ENCODE measurements at places on chromosomes 2 and 18.

- DNase-seq, result peak; percentile 98
Observed at GRCh38 chr2:73268830-73269685, 15.2 kb downstream of the FBXO41 start.

DNA sequence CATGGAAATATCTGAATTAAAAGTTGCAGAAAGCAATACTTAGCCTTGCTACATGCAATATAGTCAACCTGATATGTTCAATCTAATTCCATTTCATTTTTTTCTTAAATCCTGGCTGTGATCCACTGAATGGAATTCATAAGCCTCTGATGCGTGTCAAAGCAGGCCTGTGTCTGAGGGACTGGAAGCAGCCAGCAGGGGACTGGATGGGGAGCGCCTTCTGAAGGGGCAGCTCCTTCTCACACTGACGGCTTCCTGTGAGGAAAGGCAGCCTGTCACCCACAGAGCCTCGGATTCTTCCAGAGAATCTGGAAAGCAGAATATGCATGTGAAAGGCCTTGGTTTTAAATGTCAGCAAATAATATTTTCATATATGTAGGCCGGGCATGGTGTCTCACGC lies 73.5 kb downstream of the KCNF1 start:
- DNase-seq, result no peak

DNA sequence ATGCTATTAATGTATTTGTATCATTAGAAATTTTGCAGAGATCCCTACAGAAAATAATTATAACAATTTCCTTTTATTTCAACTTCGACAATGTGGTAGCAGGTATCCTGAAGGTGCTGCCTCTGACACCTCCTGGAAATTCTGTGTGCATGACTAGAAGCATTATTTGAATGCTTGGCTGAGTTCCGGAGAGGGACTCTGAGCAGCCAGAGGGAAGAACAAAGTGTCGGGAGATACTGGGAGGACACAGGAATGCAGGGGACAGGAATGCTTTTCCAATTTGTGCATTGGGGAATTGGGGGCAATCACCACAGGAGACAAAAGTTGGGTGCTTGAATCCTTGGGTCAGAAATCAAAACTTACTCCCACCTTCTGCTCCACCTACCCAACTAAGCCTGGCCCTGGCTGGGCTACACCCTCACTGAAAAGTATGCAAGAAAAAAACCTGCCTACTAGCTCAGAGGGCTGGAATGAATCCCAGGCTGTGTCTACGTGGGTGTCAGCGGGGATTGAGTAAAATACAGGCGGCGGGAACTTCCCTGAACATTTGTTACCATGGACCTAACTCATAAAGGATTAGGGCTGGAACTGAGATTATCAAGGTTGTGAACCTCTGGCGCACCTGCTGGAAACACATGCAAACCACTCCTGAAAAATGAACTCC lies 299.3 kb downstream of the SOX11 start:
- no peak for DNase-seq

DNA sequence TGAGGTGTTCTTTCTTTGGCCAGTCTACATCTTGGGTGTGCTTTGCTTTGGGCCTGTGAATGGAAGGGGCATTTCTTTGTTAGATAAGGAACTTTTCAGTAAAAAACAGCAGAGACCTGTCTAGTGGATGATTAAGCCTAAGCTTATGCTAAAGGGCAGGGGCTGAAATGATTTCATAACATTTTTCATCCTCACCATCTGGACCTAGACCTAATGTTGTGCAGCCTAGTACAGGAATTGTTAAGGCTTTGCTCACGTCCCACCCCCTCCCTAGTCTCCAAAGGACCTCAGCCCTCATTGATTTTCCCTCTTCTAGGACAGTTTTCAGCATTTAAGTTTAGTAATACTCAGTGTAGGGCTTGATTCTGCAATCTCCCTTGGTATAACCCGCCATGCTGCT lies 111.8 kb downstream of the PRKCE start:
- DNase-seq, result no peak

DNA sequence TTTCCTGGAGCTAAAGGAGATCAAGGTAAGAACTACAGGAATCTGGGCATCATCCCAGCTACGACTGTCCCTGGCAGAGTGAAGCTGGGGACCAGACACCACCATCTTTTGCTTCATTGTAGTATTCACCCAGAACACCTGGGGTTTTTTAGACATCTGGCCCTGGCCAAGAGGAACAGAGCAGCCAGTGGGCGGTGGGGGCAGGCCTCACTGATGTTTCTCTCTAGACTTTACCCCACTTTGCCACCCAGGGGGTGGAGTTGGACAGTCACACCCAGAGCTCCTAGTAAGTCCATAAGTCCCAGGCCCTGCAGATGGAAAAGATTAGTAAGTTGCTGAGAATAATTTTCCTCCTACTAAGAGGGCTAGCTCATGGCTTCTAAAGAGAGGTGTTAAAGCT lies 39.6 kb downstream of the MARCO start:
- no peak for DNase-seq

DNA sequence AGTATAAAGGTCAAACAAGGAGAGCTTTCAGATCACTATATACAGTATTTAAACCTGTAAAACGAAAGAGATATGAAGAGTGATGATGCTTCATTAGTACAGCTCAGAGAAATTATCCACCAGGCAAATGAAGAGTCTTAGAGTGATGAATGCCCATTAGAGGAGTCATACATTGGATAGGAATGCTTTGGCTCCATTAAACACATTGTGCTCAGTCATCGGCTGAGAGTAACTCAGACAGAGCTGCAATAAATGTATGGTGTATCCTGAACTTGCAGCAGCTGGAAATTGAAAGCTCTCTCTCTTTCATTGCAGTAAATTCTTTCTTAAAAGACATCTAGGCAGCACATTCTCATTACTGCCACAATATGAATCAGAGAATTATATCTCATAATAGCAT lies 340.8 kb upstream of the SPHKAP start:
- DNase-seq, result no peak

DNA sequence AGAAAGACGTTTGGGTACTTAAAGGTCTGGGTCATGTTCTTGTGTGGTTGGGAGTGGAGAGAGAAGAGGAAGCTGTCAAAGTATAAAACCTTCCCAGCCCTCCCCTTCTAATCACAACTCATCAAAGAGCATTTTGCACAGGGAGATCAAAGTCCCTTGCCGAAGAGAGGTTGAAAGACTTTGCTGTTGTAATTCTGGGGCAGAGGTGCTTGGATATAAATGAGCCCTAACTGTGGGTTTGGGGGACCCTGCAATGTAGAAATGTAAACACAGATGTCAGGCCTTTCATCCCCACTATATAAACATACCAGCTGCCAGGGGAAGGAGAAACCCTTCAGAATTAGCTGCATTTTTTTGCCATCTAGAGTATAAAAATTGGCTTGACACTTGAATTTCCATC lies 182.1 kb downstream of the ETAA1 start:
- DNase-seq, result no peak

- no peak for DNase-seq
Observed at GRCh38 chr2:86703704-86704361, 16.3 kb upstream of the RMND5A start.

DNA sequence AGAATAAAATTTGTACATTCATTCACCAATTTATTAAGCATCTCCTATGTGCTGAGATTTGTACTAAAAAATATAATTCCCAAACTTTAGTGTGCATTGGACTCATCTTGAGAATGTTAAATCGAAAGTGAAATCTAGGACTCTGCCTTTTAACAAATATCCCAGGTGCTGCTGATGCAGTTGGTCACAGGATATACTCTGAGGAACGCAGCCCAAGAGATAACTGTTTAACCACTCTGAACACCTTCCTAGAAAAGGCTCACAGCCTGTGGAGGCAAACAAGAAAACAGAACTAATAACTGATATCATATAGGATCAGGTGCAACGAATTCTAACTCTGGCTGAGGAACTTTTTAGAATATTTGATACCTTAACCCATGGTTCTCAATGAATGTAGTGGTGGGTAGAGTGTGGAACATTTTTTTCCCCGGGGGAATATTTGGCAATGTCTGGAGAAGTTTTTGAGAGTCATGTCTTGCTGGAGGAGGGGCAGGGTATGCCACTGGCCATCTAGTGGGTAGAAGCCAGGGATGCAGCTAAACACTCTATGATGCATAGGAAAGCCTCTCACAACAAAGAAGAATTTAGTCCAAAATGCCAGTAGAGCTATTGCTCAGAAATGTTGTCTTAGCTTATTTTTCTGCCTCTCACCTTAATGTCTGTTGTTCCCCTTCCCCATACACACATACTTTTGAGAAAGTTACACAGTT lies 96.5 kb downstream of the EHBP1 start:
- DNase-seq, result no peak

GRCh38 chr2:122469147-122469546 lies 713.7 kb downstream of the TSN start:
- DNase-seq, result no peak

- DNase-seq, result no peak
Observed at GRCh38 chr2:15642011-15642814, 50.5 kb downstream of the DDX1 start.

- DNase-seq, result no peak
Observed at GRCh38 chr18:5903386-5903785, 8.1 kb upstream of the TMEM200C start.

GRCh38 chr18:24878289-24878688 lies 417.9 kb downstream of the HRH4 start:
- peak; percentile 16 for DNase-seq

DNA sequence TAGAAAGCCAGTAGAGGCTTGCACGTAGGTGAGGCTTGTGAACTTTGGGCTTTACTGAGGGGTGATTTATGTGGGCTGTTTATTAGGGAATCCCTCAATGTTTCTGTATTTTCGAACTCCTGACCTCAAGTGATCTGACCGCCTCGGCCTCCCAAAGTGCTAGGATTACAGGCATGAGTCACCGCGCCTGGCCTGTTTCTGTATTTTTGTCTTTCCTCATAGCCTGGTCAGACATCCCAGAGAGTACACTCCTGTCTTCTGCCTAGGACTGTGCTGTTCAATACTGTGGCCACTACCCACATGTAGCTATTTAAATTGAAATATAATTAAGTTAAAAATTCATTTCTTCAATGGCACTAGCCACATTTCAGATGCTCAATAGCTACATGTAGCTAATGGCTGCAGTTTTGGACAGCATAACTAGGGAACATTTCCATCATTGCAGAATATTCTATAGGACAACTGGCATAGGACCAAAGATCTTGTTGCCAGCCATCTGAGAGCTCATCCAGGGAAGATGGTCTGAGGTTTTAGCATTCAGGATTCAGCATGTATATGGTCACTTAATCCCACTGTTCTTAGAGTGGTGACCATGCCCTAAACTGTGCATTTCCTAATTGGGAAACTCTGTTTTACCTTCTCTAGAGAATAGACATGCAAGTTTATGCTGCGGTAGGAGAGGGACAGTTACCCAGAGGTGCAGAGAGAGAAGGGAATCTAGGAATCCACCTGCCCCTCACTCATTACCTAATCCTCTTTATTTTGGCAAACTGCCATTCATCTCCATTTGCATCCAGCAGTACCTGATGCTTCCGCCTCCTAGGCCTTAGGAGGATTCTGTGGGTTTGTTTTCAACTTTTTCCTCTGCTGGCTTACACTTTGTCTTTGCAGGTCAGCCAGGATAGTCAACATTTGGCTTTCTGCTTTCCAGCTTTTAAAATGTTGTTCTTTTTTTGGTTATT lies 64.4 kb downstream of the LCLAT1 start:
- DNase-seq, result no peak

DNA sequence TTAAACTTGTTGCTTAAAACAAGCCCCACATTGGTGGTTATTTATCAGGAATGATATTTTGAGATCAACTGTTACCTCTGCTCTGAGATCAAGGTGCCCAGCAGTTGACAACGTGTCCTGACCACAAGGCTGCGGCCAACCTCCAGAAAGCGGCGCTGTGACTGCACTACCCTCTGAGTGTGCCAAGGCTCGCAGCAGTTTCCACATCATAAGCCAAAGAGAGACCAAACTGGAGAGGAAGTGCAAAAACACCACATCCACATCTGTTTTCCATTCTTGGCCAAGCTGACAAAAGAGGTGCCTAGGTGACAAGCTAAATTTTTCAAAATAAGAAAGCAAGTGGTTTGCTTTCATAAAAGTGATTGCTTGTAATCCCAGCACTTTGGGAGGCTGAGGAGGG lies 410.8 kb upstream of the POU3F3 start:
- no peak for DNase-seq

DNA sequence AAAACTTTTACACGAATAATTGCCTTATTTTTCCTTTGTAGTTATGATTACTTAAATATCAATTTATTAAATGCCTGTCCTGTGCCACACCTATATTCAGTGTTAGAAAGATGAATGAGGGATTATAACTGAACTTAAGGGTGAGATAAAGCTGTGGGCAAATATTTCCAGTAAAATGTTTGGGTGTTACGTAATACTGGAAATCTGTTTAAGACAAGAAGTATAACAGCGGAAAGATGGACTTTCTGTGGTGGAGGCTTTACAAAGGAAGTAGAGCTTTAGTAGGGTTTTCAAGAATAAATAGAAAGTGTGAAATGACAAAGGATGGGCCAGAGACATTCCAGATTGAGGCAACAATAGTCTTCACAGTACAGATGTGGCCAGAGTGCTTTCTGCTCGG lies 927.0 kb downstream of the DPP10 start:
- no peak for DNase-seq

GRCh38 chr2:121160366-121160765 lies 124.6 kb downstream of the TFCP2L1 start:
- DNase-seq, result no peak

DNA sequence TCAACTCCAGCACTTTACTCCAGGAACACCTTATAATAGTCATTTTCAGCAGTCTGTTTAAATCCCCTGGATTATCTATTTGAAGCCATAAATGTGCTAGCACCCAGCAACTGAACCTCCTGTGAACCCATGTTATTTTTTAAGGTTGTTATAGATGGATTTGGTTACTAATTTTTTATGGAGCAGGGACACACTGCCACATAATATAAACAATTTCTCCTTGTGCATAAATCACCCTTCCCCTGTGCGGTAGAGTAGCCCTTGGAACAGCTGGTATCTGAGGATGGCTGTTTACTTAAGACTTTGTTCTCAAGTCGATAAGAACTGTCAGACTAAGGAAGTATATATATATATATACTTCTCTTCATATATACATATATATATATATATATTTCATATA lies 367.4 kb downstream of the EPHA4 start:
- DNase-seq, result no peak

GRCh38 chr2:227455200-227455599 lies 16.8 kb upstream of the AGFG1 start:
- no peak for DNase-seq

DNA sequence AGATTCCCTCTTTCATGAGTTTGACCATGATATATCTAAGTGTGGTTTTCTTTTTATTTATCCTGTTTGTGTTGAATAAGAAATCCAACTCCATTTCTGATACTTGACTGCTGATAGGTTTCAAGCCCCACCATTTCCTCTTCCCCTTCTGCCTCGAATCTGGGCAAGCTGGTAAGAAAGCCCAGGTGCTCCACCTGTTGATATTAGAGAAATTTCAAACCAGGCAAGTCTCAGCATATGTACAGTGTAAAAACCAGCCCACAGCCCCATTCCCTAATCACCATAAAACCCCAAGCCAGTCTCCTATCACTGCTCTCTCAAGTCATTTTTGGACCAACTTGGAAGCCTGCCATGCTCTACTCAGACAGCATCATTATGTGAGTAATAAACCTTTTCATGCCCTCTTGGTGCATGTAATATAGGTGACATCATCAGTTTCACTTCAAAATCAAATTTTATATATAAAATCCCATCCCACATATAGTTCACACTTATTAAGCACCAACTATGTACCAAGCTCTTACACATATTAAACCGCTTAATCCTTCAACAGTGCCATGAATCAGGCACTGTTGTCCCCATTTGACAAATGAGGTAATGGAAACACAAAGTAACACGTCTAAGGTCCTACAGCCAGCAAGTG lies 46.6 kb downstream of the SMAD2 start:
- no peak for DNase-seq

All from GM20000 (cell line).